ENCODE measurements at places on chromosomes 12 and 14. TPM values are rescaled to one million over a fixed set of nuclear protein-coding genes. Genes with fewer than 3 reads are reported as not detected.

SLC5A8 gene
- 0.04 TPM for total RNA-seq

LRIG3 gene
- 64.3 TPM for total RNA-seq

HOXC12 gene
- not detected for total RNA-seq

AKAP5 gene
- total RNA-seq = 0.27 TPM

KIF21A gene
- total RNA-seq = 4.0 TPM

ZC3H10 gene
- total RNA-seq = 4.2 TPM

PAH gene
- 0.22 TPM for total RNA-seq

LRP6 gene
- 43.4 TPM for total RNA-seq

SLCO1B3 gene
- total RNA-seq = not detected

MED13L gene
- total RNA-seq = 82.7 TPM

AQP2 gene
- total RNA-seq = not detected

ZC2HC1C gene
- 0.53 TPM for total RNA-seq

LRRC9 gene
- total RNA-seq = 0.27 TPM

CIROP gene
- not detected for total RNA-seq

CCDC177 gene
- under 0.01 TPM for total RNA-seq

HAL gene
- 0.18 TPM for total RNA-seq

GCH1 gene
- 2.7 TPM for total RNA-seq

INSM2 gene
- total RNA-seq = not detected

C12orf54 gene
- total RNA-seq = 0.31 TPM

LRRK2 gene
- total RNA-seq = 5.9 TPM

PMEL gene
- total RNA-seq = 0.62 TPM

CD163 gene
- total RNA-seq = 6.9 TPM

HCAR1 gene
- 0.09 TPM for total RNA-seq

GARIN6 gene
- not detected for total RNA-seq

VSX2 gene
- total RNA-seq = not detected

ARHGDIB gene
- 37.9 TPM for total RNA-seq

ZDHHC22 gene
- 0.09 TPM for total RNA-seq

FOXG1 gene
- under 0.01 TPM for total RNA-seq

DPY19L2 gene
- 7.3 TPM for total RNA-seq

ESRRB gene
- total RNA-seq = 3.1 TPM

PSMA3 gene
- 56.3 TPM for total RNA-seq

COQ10A gene
- total RNA-seq = 18.9 TPM

HRK gene
- 0.13 TPM for total RNA-seq

ST8SIA1 gene
- 6.9 TPM for total RNA-seq

CNTN1 gene
- total RNA-seq = 33.0 TPM

BBOF1 gene
- total RNA-seq = 7.8 TPM

ANKRD33 gene
- total RNA-seq = 0.04 TPM

SLCO1B1 gene
- total RNA-seq = 0.04 TPM

TPH2 gene
- not detected for total RNA-seq

TMEM132D gene
- 0.44 TPM for total RNA-seq

MCRS1 gene
- 52.5 TPM for total RNA-seq

ABHD12B gene
- not detected for total RNA-seq

NXPH4 gene
- total RNA-seq = 1.2 TPM

KRT86 gene
- 0.04 TPM for total RNA-seq

C1QL4 gene
- 0.27 TPM for total RNA-seq

CLEC1A gene
- total RNA-seq = 2.4 TPM

ADCY6 gene
- total RNA-seq = 25.6 TPM

ASCL1 gene
- 0.04 TPM for total RNA-seq

BRMS1L gene
- total RNA-seq = 9.0 TPM

CYP27B1 gene
- total RNA-seq = 0.62 TPM

DAO gene
- total RNA-seq = 0.09 TPM

NABP2 gene
- total RNA-seq = 24.1 TPM

KRT78 gene
- total RNA-seq = not detected

AQP6 gene
- total RNA-seq = 0.13 TPM

TAS2R46 gene
- total RNA-seq = 1.6 TPM

MYF6 gene
- 105 TPM for total RNA-seq

ESYT1 gene
- 63.7 TPM for total RNA-seq

EMP1 gene
- total RNA-seq = 70.0 TPM

SLCO1C1 gene
- 0.40 TPM for total RNA-seq

LBHD2 gene
- 0.09 TPM for total RNA-seq

All from muscle of leg (tissue), 16 donors.